ENCODE measurements at places on chromosomes 4 and X. TPM values are rescaled to one million over a fixed set of nuclear protein-coding genes. Genes with fewer than 3 reads are reported as not detected.

DNA sequence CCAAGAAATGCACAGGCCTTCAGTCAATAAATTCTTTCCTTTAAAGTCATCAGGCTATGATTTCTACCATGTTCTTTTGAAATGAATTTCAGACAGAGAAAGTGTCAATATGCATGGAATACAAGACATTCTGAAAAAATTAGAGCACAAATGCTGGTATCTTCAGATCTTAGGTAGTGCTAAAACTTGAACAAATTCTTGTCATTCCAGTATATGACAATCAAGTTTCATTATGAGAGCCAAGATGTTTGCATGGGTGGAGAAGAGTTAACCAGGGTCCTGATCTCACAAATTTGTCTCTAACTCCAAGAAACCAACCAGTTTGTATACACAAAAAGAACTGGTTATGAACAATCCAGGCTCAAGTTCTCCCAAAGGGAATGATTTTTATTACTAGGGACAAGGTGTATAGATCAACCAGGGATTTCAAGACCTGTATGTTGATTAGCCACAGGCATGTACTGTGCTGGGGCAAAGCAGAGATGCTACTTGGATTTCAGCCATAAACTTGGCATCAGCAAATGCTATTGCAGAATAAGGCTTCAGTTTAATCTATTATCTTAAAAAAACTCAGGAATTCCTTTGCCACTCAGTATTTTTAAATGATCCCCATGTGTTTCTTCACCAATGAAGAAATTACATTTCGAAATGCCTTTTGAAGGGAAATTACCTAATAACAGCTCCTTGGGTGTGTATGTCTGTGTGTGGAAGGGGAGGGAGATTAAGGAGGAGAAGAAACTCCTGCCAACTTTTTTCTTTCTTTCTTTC, 69.7 kb downstream of the FANCB start:
- no peak for DNase-seq

GRCh38 chrX:45110494-45110893, 90.2 kb downstream of the DIPK2B start:
- DNase-seq = no peak

DNA sequence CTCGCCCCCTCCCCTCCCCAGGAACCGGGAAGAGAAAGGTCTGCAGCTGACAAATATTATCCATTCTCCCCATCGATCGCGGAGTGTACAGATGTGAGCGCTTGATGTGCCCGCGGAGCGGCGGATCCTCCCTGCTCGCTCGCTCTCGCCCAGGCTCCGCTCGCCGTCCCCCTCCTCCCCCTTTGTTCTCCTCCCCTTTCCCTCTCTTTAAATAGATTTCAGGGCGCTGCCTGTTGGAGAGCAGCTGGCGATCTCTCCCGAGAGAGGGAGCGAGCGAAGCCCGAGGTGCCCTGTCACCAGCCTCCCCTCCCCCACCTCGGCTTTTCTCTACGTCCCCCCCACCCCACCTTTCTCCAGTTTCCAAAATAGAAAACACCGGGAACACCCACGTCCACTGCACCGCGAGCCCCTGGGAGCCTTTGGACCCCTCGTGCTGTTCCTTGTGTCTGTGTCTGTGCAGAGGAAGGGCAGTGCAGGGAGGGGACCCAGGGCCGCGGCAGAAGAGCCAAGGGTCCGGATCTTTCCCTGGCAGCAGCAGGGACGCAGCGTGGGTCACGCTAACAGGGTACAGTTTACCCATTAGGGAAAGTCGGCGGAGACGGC, 56.6 kb upstream of the BCOR start:
- peak; percentile 75 for DNase-seq

DNA sequence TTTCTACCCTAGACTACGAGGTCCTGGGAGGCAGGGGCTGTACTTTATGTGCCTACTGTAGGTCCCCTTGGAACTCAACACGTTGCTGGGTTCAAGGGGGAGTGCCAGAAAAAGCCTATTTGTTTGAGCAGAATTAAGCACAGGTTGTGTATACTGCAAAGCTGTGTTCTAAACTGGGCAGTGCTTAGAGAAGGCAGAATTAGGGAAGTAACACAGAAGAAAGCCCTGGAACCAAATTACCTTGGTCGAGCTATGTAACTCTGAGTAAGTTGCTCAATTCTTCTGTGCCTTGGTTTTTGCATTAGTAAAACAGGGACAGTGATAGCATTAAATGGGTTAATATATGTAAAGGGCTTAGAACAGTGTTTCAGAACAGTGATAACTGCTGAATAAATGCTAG, 245.0 kb upstream of the SFRP2 start:
- DNase-seq = no peak

- no peak for DNase-seq
Measured at GRCh38 chr4:89358935-89359638, 51.5 kb upstream of the GPRIN3 start.

DNA sequence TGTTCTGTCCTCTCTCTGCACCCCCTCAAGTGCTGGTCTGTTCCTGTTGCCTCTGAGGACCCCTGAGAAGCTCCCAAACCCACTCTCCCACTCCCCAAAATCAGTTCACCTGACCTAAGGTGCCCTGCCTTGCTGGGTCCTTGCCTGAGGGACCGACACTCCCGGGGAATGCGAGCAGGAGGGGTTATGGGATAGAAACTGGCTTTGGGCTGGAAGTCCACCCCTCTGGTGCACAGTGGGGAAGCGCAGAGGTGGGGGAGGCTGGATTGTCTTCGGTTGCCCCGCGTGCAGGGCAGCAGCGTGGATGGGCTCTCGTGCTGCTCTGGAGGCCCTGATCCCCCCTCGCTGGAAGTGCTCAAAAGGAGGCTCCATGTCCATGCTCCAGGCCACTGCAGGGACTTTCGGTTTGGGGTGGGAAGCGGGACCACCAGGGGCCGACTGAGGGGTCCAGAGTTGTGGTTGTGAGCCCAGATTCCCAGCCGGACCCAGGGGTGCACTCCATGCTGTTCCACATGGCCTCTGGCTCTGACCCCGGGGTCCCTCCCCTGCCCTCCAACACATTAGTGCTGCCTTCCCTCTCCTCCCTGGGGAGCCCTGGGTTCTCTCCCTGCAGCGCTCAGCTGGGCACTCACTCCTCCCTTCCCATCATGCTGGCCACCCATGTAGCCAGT, 7.6 kb downstream of the SORCS2 start:
- no peak for DNase-seq

- DNase-seq = no peak
Measured at GRCh38 chr4:125387770-125388169, 73.0 kb downstream of the FAT4 start.

Gene APBB2
- 56.6 TPM for polyA plus RNA-seq

Gene ERAS
- 0.06 TPM for polyA plus RNA-seq

Gene KIAA1210
- not detected for polyA plus RNA-seq

Gene FDCSP
- not detected for polyA plus RNA-seq

Measured in SK-N-SH (cell line).